Inflammatory macrophage treated with lipopolysaccharide for 4 hours (primary cell): ENCODE measurements at places on chromosomes 2 and 18.

DNA sequence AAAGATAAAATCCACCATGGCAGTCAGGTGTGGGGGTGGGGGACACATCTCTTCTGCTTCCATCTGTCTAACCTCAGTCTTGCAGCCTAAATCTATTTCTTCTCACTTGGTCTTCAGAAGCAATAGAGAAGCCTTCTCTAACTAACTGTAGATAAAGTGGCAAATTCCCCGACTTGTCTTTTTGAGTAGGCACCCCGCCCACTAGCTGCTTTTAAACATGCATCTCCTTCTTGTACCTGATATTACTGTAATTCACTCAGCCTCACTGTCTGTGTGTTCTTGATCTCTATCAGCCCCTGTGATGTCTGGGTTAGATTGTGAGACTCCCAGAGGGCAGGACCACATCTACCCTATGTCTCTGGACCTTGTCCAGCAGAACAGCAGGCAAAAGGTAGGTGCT lies 6.8 kb downstream of the MARCHF4 start:
- no peak for DNase-seq

- DNase-seq, result peak; percentile 67
Observed at GRCh38 chr2:17830053-17831034, 14.1 kb downstream of the MSGN1 start.

DNA sequence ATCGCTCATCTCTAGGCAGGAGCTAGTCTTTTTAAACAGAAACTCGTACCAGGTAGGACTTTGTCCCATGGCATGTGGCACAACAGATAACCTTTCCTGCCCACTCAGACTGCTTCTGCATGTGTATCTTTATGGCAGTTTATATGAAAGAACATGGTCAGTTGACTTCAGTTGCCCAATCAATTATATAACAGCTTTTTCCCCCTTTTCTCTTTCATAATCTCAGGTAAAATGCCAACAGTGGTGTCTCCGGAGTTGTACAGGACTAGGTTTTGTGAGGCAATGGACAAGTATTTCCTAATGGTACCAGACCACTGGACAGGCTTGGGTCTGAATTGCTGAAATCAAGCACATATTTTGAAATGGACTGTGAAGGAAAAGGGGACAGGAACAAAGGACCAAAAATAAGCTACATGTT lies 51.6 kb upstream of the PTH2R start:
- no peak for DNase-seq

GRCh38 chr18:4181086-4181485 lies 274.0 kb downstream of the DLGAP1 start:
- no peak for DNase-seq

- DNase-seq, result no peak
Observed at GRCh38 chr2:68404164-68404563, 39.1 kb downstream of the PLEK start.

- no peak for DNase-seq
Observed at GRCh38 chr2:143719406-143719805, 590.2 kb downstream of the ARHGAP15 start.

GRCh38 chr18:26532367-26533340 lies 15.7 kb downstream of the KCTD1 start:
- DNase-seq, result no peak

- DNase-seq, result no peak
Observed at GRCh38 chr2:237441605-237442274, 27.8 kb upstream of the COL6A3 start.

GRCh38 chr2:10078001-10078400 lies 2.2 kb downstream of the CYS1 start:
- DNase-seq, result no peak

DNA sequence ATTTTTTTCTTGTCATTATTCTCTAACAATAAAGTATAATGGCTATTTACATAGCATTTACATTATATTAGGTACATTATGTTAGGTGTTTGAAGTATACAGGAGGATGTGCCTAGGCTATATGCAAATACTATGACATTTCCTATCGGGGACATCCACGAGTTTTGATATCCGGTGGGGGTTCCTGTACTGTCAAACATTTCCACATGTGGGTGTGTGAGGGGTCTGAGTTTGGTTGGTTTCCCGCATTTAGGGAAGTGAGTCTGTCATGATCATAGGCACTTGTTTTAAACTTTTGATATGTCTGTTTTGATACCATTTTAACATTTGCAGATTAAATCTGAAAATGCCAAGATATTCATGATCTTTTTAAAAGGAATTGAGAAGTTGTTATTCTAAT lies 76.0 kb downstream of the CEP192 start:
- peak; percentile 24 for DNase-seq

DNA sequence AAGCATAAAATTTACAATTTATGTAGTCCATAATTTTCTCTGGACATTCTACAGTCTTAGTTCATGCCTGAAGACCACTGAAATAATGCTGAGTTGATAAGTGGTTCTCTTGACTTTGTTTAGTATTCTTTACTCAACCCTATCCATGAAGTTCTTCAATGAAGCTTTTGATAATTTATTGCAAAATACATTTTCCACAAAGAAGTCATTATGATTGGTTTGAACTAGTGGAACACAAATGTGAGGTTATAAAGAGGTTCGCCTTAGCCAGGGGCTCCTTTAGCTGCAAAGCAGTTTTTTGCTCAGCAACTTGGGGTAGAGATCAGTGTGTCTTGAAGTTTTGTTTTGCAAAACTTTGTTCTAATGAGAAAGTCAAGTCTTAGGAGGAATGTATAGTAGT lies 5.9 kb downstream of the BCL2L11 start:
- no peak for DNase-seq

GRCh38 chr2:55768991-55769390 lies 75.3 kb upstream of the PNPT1 start:
- no peak for DNase-seq

- DNase-seq, result no peak
Observed at GRCh38 chr2:37005118-37005868, 39.0 kb upstream of the STRN start.

- no peak for DNase-seq
Observed at GRCh38 chr2:132424526-132425121, 8.0 kb downstream of the GPR39 start.

- peak; percentile 38 for DNase-seq
Observed at GRCh38 chr2:222780051-222780450, 80.8 kb upstream of the ACSL3 start.

DNA sequence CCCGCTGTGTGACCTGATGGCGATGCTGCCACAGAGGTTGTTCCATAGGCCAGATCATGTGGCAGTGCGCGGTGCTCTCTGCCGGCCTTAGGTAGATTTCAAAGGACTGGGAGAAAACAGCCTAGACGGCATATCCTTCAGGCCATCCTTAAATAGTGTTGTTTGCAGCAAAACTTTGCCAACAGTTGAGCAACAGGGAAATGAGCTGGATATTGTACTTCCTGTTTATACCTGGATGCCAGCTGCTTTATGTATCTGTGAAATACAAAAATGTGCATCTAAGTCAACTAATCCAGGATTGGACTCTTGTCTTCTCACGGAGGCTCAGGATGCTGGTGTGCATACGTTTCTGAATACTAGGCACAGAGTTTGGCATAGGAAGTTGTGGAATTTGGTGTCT lies 107.1 kb downstream of the EML6 start:
- DNase-seq, result no peak

DNA sequence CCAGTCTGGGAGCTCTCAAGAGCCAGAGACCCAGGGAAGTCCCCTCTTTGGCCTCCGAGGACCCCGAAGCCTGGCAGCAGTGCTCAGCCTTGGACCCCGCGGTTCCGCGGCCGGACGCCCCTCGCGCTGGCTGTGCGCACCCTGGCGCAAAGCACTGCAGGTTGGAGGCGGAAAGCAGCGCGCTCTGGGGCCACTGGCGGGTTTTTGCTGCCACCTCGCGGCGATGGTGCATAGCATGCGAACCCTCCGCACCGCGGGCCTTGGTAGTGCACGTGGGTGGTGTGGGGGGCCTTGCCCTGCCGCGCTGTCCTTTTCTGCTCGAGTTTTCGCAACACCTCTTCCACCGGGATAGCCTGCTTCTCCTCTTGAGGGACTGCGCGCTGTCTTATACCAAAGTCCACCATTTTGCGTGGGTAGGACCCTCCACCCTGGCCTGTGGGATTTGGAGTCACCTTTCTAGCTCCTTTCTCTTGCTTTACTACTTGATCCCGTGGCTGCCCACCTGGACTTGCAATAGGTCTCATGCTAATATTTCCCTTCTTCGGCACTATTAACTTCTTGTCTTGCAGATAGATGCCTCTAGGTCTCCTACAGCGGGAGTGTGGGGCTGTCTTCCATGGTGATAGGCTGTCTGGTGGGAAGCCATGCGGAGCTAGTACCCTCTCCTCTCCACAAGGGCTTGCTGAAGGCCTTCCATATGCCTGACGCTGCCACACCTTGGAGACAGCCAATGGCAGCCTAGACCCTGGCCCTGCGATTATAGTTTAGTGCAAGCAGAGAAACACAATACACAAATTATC lies 14.3 kb downstream of the SIX3 start:
- peak; percentile 62 for DNase-seq

DNA sequence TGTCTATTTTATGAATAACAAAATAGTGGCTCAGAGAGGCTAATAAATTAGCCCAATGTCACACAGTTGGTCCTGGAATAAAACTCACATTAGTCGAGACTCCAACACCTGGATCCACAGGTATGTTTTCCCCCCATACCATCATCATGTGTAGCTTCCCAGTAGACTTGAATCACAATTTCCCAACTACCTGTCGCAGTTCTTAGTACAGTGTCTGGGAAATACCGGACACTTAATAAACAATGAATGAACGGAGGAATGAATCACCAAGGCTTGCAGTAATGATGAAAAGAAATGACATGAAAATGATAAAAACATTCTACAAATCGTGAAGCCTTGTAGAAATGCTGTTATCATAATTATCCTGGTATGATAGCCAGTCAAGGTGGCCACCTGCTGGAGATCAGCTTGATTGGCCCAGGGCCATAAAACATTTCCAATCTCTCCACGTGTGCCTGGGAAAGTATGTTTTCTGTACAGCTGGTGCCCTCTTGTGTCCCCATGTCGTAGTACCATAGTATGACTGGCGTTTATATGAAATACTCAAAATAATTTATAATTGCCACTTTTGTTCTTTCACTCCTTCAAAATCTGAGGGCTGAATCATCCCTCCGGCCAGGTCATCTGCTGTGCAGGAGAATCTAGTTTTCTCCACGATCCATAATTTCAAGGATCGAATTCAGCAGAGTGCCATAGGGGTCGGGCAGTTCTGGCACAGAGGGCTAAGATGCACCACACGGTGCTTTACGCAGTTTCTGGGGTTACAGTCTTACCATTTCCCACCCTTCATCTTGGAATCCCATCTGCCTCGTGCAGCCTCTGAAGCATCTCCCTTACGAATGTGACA lies 95.4 kb downstream of the LAMA1 start:
- DNase-seq, result peak; percentile 6

GRCh38 chr2:28674062-28674712 lies 77.4 kb upstream of the PPP1CB start:
- DNase-seq, result no peak

DNA sequence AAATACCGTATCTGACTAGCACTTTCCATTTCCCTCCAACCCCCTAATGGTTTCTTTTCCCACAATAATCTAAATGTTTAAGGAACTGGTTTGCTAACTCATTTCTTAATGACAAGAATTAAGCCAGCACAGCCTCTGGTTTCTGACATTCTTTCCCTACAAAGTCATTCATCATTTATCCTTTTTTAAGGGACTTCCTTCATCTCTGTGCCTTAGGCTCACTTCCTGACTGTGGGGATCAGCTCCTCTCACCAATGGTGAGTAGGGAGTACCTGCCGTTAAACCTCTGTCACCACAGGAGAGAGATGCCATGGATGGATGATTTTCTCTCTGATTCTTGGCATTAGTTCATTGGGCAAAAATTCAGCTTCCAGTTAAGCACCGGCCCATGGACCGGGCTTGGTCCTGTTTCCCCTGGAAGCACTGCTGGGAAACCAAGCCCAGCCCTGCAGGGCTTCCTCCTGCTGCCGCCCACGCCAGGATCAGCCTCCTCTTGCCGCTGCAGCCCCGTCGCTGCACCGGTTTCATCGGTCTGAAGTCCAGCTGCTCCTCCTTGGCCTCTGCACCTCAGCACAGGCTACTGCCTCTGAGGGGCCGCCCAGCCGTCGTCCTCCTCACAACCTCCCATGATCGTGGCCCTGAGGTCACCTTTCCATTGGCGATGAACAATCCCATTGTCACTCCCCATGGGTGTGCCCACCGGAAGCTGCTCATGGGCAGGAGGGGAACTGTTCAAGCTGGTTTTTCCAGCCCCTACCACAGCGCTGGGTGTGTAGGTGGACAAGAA lies 64.0 kb upstream of the ZNF516 start:
- DNase-seq, result peak; percentile 71

GRCh38 chr2:113858764-113859163 lies 31.1 kb upstream of the ACTR3 start:
- DNase-seq, result peak; percentile 93

DNA sequence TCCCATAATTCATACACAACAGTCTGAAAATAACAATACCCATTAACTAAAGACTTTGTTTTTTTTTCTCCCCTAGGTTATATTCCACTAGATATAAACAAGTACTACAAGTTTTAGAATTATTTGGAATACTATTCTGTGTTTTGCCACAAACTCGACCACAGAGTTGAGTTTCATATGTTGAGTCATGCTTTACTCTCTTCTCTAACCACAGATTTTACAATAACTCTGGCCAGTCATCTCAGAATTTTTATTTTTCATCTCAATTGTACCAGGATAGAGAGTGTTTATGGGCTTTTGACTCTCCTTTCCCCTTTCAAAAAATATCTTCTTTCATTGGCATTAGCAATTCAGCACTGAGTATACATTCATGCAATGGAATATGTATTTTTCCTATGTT lies 348.7 kb upstream of the GALNT5 start:
- DNase-seq, result no peak

DNA sequence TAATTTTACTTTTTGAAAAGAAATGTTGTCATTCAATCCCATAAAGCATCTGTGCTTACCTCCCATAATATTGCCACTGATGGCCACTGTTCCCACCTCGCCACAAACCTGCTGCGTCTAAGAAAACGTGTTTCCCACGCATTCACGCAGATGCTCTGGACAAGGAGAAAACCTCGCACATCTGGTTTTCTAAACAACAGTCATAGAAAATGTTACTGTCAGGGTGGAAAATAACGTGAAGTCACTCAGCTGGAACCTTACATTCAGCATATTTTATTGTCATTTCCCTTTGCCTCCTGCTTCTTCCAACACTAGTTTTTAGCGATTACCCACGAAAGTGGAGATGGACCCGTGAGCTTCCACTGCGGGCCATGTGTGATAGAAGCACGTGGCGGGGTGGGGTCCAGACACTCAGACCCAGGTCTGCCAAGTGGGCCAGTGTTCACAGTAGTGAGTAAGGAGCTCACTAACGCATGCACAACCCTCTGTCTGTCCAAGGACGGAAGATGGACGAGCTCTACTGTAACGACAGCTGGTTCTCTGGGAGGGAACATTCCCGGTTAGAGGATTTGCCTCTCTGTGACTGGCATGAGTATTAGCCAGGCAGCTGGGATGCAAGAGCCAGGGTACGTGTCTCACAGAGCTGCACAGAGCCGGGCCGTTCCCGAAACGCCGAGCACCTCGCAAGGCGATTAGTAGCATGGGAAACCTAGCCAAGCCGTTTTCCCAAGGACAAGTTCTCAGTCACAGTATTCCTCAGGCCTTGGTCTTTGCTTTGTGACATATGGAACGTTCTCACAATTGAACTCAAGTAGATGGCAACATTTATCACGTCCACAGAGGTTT lies 94.5 kb downstream of the MTCL1 start:
- DNase-seq, result no peak

- no peak for DNase-seq
Observed at GRCh38 chr2:10343191-10343590, 40.5 kb downstream of the HPCAL1 start.
